Activated T-helper 1 cell treated with anti-CD3 and anti-CD28 coated beads, Interleukin-2, amount 50 U/mL, for 16 hours (primary cell): ENCODE measurements at places on chromosomes 6 and 20.

- DNase-seq: no peak
Observed at GRCh38 chr6:2230659-2231277, 14.6 kb downstream of the GMDS start.

DNA sequence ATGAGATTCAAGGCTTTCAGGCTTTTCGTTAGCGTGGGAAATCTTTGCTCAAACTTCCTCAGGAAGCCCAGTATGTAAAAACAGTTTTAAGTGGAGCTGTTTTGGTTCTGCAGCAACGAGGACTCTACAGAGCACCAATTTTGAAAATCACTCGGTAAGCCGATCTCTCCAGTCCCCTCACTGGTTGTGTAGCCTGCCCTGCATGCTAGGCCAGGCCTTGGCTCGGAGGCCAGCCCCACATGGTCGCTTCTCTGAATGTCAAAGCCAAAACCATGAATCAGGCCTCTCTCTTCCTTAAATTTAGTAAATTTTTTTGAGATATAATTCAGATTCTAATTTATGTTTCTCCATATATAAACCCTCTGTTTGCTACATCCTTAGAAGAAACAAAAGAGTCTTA is 108.0 kb downstream of the CHD6 start:
- DNase-seq: no peak

GRCh38 chr20:37902504-37903313 is at the start of gene VSTM2L:
Gene VSTM2L (plus strand): TSS chr20:37903127. CDS start chr20:37903351, 224 bp downstream.
- DNase-seq: no peak

DNA sequence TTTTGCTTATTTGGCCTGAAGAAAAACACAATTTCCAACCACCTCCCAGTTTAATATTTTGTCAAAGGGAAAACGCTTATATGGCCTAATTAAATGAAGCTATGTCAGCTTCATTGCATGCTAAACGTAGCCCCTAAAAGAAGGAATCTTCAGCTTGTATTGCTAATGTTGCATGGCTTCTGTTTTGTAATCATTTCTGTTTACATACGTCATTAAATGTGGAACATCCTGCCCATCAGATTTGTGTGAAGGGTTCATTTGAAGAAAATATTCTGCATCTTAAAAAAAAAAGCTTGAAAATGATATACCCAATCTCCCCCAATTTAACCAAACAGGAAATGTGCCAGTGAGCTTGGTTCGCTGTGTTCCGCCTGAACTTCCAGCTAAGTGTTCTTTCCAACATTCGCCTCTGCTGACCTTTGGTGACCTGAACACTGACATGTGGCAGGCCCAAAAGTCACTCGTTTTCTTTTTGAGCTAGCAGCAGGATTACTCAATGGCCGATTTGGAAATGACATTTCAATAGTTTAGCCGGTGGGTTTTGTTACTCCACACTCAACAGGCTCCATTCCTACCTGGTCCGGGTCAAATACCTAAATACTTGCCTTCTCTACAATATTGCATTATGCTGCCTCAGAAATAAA is 12.7 kb upstream of the SIRT5 start:
- DNase-seq: no peak

DNA sequence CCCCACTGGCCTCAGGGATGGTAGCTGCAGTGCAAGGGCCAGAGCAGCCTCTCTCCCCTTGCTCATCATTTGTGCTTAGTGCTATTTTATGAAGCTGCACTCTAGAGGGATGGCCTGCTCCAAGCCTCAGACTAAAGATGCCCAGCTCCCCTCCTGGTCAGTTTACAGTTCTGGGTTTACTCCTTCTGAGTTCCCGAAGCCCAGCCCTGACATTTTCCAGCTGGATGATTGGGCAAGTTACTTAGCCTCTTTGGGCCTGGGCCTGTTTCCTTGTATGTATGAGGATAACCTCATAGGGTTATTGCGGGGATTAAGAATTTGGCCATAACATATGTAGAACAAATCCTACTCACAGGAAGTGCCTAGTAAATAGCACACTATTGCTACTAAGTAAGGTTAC is 31.8 kb upstream of the EMILIN3 start:
- no peak for DNase-seq

DNA sequence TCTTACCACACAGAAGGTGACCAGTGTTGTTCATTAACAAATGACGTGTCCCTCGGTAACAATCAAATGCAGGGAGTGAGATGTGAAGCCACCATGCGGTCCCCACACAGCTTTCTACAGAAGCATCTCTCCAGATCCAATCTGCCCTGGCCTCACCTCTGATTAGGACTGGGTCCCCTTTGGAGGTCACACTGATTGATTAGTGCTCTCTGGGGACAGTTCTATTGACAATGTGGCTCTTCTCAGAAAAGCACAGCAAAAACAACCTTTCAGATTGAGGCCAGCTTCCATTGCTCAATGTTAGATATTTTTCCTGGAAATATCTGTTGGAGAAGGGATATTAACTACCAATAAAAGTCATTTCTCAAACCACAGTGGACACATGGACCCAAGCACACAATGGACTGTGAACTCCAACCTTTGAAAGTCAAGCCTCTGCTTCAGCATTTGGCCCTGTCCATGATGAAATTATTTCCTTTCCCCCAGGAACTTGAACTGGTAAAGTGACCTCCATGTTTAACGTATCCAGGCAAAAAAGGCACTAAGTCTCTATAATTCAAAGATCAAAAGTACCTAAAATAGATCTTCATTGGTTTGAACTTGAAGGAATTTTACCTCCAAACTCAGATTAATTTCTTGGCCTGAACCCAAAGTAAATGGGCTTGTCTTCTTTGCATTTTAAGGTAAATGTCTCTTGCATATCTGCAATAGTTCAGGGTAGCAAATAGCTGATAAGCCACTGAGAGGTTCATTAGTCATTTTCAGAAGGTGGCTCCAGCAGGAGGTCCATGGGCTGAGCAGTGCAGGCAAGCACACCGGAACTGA is 118.5 kb downstream of the FOXA2 start:
- no peak for DNase-seq

DNA sequence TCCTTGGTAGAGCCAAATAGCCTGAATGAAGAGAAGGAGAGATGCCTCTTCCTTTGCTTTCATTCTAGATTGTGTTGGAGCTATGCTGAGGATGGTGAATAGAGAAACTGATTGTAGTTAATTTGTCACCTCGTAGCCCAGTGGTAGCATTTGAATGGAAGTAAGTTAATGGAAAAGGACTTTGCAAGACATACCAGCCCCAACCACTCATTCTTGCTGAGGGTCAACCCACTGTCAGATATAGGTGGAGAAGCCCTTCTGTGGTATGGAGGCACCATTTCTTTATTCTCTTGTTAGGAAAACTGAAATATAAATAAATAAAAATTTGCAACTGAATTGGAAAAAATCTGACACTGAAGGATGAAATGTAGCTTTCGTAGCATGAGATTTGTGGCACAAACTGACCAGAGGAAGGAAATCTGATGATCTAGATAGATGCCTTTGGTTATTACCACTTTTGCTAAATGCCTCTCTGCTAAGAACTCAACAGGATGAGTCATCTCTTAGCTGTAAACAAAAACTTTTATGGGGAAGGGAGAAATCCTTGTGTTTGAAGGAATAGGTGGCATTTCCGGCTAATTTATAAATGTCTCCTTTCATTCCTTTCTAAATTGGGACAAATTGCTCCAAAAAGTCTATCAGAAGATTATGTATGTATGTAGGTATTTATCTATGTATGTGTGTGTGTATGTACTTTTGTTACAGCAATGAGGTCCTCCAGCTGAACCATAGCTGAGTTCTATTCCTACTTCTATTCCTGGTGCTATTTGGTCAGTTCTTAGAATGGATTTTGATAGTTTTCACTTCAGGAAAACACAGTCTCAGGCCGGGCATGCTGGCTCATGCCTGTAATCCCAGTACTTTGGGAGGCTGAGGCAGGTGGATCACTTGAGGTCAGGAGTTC is 76.5 kb upstream of the SUPT3H start:
- no peak for DNase-seq

DNA sequence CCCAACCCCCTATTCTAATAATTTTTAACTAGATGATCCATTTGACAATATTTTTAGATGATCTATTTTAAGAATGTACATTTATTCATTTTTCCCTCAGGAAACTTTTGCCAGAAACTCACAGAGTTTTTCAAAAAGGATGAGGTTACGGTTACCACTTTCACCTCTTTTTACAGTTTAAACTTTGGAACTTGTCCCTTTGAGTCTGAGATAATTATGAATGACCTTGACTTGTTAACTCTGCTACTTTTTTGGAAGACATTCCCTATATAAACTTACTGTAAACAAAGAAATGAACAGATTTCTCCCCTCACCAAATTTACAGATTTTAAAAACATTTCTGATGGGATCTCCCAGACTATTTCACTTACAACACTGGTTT is 18.4 kb upstream of the BLOC1S5 start:
- DNase-seq: no peak

- DNase-seq: no peak
Observed at GRCh38 chr6:43260791-43261190, 17.5 kb downstream of the TTBK1 start.

DNA sequence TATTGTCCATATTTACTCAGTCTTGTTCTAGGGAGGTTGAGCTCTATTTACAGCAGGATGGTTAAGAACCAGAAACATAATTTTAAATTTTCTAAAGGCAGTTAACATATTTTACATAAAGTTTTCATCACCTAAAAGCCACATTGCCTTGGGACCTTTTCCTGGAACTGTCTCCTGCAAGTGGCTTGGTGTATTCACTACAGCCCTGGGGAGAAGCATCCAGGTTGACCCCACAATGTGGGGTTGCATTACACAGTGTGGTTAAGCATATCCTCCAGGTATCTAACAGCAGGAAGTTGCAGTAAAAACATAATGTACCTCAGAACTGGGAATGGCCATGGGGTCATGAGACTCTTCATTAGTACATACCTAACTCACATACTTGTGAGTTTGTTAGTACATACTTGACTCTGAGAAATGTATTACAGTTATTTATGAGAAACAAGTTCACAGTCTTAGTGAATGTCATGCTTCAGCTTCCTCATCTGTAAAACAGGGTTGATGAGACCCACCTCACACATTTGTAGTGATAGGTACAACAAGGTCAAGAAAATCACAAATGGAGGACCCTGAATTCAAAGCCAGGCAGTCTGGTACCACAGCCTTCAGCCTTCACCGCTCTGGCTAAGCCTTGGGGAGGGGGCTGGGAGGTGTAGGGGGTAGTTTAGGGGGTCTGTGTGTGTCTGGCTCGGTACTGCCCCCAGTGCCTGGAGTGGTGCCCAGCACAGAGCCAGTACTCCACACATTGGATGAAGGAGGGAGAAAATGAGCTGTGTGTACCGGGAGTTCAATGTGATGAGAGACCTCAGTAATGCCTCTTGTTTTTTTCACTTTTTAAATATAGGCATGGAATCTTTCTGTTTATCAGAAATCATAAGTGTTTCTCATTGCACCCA is 52.9 kb downstream of the KAT14 start:
- DNase-seq: no peak

DNA sequence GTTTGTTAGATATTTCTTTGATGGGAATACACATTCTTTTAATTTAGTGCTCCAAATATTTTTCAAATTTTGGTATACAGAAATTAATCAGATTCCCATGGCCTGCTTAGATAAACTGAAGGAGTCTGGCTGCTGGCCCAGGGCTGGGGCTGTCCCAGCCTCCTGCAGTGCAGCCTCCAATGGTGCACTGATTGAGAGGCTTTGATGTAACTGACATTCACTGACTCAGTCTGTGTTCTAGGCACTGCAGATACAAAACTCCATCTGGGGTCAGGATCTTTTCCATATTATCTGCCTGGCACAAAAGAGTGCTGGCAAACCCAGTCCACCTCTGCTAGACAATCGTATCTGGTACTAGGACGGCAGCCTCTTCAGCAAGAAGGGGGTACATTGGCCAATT is 64.8 kb downstream of the GRIK2 start:
- no peak for DNase-seq

GRCh38 chr6:157755032-157755745 is 67.9 kb upstream of the SNX9 start:
- no peak for DNase-seq

DNA sequence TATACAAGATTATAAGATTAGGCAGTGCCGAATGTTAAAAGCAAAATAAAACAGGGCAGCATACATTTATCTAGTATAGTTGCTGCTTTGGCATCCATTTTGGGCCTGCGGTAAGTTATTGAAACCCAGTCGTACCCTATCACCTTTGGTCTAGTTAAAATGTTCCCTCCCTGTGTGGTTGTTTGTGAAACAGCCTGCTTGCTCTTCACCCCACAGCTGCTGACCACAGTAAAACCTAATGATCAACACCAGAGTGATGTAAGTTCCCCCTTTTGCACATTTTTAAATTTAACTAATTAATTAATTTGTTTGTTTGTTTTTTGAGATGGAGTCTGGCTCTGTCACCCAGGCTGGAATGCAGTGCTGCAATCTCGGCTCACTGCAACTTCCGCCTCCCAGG is 50.3 kb upstream of the TXNDC5 start:
- no peak for DNase-seq

- DNase-seq: no peak
Observed at GRCh38 chr6:10528158-10528981, 7.2 kb downstream of the GCNT2 start.

DNA sequence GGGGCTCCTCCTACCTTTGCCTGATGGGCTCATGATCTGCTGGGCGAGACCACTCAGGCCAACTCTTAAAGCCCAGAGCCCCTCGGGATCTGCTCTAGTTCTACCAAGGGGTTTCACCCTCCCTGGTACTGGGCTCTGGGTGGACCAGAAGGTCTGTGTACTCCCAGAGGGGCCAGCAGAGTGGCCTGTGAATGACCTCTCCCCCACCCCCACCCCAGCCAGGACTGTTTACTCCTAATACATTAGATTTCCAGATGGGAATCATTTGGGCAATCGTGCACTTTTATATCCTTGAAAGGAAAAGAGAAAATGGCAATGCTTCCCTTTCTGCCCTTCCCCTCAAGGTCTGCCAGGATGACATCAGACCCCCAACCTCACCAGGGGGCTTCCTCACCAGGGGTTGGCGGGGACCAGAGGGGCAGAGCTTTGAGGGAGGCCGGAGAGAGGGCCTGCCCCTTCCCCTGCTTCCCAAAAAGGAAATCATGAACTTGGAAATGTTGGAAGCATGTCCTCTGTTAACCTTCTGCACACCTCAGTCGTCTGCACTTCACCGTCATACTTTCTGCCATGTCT is 37.1 kb upstream of the PMEPA1 start:
- no peak for DNase-seq

DNA sequence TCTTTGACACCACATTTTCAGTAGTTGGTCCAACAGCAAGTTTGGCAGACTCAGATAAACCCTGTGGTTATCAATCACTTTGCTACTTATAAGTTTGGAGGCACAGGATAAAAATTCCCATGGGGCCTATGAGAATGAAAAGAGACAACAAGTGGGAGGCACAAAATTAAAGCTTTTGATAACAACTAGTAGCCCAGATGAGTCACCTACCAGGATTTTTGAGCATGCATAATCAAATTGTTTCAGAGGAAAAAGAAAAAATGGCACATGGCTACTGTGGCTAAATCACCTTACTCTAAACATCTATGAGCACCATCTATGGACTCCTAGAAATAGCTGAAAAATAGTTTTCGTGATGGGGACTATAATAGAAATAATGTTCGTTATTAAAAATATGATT is 40.8 kb upstream of the BMP5 start:
- no peak for DNase-seq

GRCh38 chr20:38558596-38559360 is 22.2 kb upstream of the ADIG start:
- DNase-seq: no peak

GRCh38 chr6:19569563-19569962 is 267.6 kb upstream of the ID4 start:
- DNase-seq: no peak

GRCh38 chr6:128557081-128557480 is 36.7 kb upstream of the PTPRK start:
- no peak for DNase-seq

GRCh38 chr6:104613416-104614001 is 246.2 kb downstream of the HACE1 start:
- DNase-seq: no peak

GRCh38 chr6:144657691-144658090 is 372.6 kb downstream of the UTRN start:
- no peak for DNase-seq
